ENCODE measurements at places on chromosomes 7 and 10.
A peak's percentile ranks its signal among the peaks of the same experiment; 100 is the strongest.

DNA sequence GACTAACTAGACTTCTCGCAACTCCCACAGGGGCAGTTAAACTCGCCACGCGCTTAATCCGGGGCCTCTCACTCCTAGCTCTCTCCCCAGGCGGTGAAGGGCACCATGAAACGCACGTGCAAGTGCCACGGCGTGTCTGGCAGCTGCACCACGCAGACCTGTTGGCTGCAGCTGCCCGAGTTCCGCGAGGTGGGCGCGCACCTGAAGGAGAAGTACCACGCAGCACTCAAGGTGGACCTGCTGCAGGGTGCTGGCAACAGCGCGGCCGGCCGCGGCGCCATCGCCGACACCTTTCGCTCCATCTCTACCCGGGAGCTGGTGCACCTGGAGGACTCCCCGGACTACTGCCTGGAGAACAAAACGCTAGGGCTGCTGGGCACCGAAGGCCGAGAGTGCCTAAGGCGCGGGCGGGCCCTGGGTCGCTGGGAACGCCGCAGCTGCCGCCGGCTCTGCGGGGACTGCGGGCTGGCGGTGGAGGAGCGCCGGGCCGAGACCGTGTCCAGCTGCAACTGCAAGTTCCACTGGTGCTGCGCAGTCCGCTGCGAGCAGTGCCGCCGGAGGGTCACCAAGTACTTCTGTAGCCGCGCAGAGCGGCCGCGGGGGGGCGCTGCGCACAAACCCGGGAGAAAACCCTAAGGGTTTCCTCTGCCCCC lies 19.5 kb downstream of the WNT8B start:
- DNase-seq: peak; percentile 88

DNA sequence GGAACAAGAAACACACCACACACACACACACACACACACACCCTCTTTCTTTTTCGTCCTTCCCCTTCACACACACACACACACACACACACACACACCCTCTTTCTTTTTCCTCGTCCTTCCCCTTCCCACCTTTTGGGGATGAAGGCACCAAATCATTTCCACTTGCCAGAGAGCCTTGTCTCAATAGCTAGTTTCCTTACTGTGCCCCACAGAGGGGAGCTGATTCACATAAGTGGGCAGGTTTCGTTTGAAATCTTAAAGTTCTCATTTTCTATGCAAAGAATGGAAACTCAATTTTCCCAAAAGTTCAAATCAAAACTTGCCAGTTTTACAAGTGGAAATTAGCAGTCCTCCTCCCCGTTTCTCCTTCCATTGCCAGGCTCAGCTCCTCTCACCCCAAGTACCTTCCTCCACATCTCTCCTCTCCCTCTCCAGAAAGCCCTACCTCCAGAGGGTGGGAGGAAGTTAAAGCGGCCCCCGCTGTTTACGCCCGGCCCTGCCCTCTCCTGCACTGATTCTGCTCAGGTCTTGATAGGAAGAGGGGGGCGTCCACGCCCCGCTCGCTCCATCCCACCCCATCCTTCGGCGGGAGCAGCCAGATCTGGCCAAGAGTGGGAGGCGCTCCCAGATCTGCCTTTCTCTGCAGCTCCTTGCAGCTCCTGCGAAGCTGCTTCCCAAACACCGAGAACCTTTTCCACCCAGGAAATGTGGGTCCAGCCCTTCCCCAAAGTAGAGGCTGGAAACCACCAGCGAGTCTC lies 1.3 kb downstream of the CTTNBP2 start:
- DNase-seq: peak; percentile 42

DNA sequence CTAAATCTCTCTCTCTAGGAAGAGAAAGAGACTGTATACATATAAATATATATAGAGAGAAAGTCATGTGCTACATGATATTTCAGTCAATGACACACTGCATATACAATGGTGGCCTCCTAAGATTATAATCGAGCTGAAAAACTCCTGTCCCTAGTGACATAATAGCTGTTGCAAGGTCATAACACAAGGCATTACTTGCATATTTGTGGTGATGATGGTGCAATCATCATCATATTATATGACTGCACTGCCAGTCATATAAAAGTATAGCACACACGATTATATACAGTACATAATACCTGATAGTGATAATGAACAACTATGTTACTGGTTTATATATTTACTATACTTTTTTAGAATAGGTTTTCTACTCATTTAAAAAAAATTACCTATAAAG lies 316.7 kb downstream of the FGFR2 start:
- no peak for DNase-seq

DNA sequence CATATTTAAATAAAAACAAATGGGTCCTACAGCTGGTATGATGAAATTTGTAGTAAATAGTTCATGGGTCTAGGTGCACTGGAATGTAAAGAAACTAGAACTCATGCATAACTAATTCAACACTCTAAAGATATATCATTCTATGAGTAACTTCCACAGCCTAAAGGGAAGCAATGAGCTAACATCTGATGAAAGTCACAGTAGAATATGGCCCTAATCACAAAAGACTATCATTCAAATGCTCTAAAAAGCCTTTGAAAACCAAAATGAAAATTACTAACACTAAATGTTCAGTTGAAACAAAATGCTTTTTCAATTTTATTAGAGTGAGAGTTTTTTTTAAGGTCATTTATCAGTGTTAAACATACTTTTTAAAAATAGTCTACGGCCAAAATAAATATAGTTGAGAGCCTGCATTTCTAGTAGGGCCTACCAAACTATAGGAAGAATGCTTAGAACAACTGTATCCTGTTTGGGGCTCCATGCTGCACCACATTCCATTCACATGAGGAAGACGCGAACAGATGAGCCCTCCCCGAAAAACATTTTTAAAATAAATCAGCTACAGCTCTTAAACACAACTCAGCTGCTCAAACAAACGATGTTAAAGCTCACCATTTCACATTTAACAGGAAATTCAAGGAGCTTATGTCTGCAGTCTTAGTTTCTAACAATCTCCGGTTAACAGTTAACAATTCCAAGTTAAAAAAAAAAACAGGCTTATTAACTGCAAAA lies 134.5 kb downstream of the NRBF2 start:
- DNase-seq: peak; percentile 56

DNA sequence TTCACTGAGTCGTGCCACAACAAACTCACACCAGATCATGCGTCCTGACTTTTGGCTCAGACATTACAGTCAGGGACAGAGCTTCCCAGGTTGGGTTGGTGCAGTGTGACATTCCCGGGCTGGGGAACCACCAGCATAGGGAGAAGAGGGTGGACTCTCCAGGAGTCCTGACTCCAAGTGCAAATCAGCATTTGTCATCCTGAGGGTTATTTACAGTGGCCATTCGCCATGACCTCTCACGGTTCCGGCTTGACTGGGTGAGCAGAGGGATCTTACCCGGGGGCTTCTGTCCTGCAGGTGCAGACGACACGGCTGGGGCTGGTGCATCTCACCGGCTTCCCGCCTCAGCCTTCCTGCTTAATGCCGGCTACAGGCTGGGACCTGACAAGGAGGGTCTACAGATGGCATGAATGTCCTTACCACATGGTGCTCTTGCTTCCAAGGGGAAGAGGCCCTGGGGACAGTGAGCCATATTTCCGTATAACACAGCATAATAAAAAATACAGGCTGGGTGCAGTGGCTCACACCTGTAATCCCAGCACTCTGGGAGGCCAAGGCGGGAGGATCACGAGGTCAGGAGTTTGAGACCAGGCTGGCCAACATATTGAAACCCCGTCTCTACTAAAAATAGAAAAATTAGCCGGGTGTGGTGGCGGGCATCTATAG lies 12.5 kb upstream of the INTS1 start:
- DNase-seq: no peak

DNA sequence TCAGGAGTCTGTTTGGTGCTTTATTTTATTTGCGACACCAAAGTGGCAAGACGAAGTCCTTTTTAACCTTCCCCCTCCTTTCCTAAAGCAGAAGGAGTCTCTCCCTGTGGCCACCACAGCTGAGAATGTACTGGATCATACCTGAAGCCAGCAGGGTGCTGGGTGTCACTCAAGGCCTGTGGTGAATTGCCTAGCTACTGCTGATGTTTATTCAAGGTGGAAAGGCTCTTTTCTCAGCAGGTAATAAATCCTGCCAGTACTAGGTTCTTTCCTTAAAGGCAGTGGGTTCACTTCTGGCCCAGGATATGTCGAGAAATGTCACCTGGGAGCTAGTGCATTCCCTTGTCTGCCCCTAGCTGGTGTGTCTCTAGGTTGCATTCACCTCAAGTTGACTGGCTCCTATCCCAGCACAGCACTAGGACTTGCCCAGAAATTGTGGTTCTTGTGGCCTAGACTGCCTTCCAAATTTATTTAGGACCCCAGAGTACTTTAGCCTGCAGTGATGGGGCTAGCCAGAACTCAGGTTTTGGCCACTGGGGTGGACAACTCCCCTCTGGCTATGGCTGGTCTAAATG lies 60.8 kb upstream of the FAM3C start:
- no peak for DNase-seq

- no peak for DNase-seq
Observed at GRCh38 chr10:58367069-58367468, 18.1 kb upstream of the TFAM start.

DNA sequence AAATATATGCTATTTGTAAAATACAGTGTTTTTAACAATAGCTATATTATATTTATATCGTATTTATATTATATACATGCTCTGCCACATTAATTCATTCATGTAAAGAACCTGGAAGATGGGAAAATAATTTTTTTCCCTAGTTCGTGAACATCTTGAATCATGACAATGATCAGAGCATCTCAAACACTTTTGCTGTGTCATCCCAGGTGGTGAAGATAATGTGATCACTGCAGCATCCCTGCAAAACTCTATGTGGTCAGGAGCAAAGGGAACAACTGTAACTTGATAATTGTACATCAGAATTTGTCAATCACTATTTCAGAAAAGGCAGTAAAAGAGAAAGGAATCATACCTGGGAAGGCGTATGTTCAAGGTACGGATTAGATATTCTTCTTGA lies 39.3 kb downstream of the RAPGEF5 start:
- no peak for DNase-seq

GRCh38 chr7:73820013-73820412 lies 10.8 kb upstream of the CLDN4 start:
- DNase-seq: no peak

- DNase-seq: no peak
Observed at GRCh38 chr10:67262675-67263074, 336.8 kb downstream of the LRRTM3 start.

DNA sequence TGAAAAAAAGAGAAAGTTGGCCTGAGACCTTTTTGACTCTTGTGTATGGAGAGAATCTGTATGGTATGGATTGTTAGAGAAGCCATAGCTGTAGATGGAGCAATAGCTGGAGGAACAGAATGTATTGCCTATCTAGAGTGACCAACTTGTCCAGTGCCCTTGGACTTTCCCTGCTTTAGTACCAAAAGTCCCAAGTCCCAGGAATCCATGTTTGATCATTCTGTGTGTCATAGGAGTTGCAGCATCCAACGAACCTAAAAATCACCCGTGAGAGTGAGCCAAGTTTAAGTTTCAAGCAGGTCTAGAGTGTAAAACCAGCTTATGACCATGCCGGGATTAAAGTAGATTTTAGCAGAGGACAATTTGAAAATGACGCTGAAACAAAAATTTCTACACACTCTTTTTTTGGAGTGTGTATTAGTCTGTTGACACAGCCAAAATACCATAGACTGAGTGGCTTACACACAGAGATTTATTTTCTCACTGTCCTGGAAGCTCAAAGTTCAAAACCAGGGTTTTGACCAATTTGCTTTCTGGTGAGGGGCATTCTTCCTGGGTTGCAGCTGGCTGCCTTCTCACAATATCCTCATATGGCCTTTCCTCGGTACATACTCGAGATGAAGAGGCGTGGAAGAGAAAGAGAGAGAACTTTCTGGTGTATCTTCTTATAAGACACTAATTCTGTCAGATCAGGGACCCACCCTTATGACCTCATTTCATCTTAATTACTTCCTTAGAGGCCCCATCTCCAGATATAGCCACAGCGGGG lies 36.9 kb upstream of the ZNF518A start:
- no peak for DNase-seq

GRCh38 chr10:117819304-117819703 lies 227.4 kb downstream of the RAB11FIP2 start:
- DNase-seq: no peak

- no peak for DNase-seq
Observed at GRCh38 chr10:28680358-28680752, 3.0 kb downstream of the BAMBI start.

GRCh38 chr10:130745821-130746220 lies 565.7 kb downstream of the TCERG1L start:
- DNase-seq: no peak

- no peak for DNase-seq
Observed at GRCh38 chr10:4217187-4217586, 432.2 kb upstream of the KLF6 start.

DNA sequence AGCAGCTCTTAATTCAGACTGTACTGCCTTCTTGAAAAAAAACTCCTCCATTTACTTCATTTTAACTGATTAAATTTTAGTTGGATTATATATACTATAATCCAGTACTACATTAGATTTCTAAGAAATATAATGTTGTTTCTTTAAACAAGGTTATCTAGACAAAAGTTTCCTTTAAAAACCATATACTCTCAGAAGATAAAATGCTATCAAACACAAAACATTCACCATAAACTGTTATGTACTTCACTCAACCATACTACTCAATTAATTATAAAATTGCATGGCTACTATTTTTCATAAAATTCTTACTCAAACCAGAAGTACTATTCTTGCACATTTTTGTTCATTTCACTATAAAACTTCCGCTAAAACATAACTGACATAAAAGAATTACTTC lies 12.7 kb downstream of the GPR22 start:
- DNase-seq: no peak

DNA sequence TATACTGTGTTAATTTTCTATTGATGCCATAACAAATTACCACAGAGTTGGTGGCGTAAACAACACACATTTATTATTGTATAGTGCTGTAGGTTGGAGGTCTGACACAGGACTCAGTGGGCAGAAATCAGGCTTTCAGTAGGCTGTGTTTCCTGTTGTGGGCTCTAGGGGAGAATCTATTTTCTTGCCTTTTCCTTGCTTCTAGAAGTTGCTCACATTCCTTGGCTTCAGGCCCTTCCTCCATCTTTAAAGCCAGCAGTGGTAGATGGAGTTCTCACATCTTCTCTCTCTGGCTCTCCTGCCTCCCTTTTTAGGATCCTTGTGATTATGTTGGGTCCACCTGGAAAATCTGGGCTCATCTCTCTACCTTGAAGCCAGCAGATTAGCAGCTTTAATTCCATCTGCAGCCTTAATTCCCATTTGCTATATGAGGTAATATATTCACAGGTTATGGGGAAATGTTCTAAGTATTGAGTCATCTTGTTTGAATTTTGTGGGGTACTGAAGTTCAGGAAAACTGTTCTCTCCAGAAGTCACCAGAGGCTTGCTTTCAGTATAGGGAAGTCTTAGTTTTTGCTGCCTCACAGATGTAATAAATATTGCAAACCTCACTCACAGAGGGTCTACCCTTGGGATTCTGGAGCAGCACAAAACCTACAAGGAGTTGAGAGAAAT lies 38.9 kb downstream of the CCNY start:
- no peak for DNase-seq

DNA sequence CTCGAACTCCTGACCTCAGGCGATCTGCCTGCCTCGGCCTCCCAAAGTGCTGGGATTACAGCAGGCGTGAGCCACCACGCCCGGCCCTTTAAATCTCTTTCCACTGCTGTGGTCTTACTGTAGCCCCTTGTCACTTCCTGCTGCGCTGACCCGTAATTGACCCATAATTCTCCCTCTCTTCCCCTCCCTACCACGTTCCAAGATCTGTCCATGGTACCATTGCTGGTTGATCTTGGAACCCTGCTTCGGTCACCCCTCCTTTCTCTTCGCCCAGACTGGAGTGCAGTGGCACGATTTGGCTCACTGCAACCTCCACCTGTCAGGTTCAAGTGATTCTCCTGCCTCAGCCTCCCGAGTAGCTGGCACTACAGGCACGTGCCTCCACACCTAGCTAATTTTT lies 6.5 kb downstream of the POR start:
- no peak for DNase-seq
